GM12892 (cell line): ENCODE measurements at places on chromosomes 6 and 20.

- no peak for DNase-seq
These were observed 586.8 kb downstream of the RFPL4B start for GRCh38 chr6:112933947-112934346.

DNA sequence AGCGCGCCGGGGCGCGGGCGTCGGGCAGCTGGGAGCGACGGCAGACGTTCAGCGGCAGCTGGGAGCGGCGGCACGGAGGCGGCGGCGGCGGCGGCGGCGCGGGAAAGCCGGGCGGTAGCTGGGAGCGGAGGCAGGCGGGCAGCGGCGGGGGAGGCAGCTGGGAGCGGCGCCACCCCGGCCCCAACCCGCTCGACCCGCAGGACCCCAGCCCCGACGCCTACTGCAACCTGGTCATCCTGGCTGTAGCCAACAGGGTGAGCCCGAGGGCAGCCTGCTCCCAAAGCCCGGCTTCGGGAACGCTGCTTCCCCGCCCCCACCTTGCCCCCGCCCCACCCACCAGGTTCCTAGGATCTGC, 8.9 kb downstream of the CCM2L start:
- no peak for DNase-seq

DNA sequence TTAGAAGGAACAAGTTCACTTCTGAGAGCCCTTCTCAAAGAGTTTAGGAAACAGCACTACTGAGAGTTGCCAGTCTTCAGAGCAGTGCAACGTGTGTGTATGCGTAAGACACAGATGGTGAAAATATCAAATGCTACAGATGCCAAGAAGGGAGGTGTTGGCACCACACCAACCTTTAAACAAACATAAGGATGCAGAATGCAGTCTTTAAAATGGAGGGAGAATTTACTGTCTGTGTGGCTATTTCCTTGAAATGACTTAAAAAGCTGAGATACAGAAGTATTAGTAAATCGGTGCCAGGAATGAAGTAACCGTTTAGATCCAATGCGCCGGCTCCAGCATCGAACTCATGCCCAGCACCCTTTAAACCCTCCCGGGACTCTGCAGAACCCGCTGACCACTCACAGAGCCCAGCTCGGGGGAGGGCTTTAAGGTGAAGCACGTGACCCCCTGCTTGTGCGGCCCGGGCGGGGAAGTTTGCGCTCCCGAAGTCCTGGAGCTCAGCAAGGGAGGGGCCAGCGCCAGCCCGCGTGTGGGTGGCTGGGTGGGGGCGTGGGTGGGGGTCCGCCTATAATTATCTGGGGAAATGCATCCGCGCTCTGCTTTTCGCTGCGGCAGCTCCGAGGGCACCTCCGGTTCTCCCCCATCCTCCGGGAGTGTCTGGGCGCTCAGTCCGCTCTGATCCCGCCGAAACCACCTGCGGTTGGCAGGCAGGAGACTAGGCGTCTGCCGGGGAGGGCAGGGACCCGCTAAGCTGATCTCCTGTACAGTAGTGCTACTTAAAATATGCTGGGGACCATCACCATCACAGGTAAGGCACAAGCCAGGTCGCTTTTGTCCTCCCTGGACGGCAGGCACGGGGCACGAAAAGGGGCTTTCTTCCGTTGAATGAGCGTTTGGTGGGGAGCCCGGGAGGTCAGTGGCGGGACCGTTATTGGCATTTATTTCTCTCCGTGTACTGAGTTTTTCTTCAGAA, 66.0 kb downstream of the ZBTB2 start:
- DNase-seq, result no peak

DNA sequence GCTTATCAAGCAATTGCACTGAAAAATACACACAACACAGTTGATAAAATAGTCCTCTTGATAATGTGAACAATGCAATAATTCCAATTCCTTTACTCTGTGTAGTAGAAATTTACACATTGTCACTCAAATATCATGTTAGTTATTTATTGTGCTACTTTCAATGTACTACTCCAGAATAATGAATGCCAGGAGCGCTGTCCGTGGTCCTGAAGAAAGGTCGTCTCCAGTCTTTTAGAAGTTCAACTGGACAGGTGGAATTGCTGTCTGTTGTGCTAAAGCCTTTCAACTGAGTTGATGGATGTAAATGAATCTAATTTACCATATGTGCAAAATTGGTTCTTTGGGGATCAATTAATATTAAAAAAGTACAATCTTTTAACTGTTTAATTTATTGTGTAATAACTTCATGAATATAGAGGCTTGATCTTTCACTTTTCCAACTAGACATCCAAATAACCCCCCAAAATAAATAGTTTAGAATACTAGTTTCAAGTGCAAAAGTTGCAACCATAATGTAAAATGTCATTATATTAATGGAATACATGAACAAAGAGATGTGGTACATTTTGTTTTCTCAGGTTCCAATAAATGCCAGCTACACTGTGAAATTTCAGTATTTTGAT, 3.2 kb downstream of the GRIK2 start:
- DNase-seq, result no peak

DNA sequence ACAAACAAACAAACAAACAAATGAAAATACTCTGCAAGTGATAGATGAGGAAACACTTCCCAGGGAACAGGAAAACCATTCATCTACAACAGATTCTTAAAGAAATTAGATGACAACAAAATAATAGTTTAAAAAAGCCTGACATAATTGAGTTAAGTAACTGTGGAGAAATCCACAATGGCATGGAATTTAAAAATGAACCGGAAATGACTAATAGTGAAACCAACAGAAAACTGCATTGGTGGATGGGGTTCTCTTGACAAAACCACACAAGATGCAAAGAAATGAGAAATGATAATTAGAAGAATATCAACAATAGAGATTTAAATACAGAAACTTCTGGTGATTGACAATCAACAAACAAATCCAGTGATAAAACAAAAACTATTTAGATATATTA, 785.6 kb downstream of the QKI start:
- DNase-seq, result no peak

GRCh38 chr20:50625986-50626677, 65.2 kb downstream of the RIPOR3 start:
- no peak for DNase-seq

DNA sequence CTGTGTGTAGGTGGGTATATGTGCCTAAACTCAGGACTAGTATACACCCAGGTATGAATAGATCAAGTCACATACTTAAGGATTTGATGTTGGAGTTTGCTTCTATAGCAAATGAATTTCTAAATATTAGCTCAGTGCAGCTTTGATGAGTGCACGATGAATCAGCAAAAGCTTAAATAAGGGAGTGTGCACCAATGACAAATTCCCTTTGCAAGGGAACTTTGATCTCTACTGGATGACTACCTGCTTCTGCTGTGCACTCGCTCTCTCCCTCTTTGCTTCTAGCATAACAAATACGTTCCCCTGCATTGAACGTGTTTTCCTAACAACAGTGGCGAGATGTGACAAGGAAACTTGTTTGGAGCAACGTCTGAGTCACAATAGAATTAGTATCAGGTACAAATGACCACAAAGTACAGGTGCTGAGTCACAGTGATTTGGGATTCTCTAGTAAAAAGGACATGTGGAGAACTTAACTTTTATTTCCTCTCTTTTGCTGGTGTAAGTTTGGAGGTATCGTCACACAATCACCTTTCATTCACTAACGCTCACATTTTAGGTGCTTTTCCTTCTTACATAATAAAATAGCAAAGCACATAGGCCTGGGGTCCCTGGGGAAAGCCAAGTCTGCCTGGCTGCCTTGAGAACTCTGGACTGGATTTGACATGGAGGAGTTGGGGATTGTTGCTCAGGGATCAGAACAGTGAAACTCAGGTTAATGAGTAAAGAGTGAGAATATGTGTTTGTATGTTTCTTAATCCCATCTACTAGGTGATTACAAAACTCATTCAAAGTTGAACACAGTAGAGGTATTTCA, 49.7 kb downstream of the KLHL31 start:
- no peak for DNase-seq

GRCh38 chr6:145427232-145427631, 308.1 kb downstream of the EPM2A start:
- no peak for DNase-seq

DNA sequence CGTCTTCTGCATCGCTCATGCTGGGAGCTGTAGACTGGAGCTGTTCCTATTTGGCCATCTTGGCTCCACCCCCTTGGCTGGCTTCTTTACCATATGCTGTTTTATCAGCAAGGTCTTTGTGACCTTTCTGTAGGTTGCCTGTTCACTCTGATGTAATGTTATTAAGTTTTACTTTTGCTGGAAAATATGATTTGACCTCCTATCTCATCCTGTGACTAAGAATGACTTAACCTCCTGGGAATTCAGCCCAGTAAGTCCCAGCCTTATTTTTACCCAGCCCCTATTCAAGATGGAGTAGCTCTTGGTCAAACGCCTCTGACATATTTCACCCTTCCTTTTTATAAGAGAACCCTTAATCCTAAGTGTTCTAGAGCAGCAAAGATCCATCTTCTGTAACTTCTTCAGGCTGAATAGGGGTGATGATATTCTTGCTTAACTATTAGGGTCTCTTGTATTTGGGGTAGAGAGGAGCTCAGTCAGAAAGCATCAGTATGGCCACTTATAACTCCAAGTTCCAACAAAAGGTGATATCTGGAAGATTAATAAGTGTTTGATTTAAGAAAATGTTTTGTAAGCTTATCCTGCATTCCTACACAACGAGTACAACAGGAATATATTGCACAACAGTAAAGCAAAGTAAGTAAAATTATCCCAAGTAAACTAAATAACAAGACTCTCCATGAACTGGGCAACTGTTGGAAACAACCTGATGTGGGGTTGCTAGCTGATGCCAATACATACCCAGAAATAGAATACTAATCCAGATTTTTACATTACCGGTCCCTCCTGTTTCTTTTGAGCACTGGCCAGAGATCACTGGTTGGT, 23.1 kb upstream of the HMGN3 start:
- DNase-seq, result no peak

- no peak for DNase-seq
These were observed 78.3 kb upstream of the CTNNBL1 start for GRCh38 chr20:37615340-37616109.

DNA sequence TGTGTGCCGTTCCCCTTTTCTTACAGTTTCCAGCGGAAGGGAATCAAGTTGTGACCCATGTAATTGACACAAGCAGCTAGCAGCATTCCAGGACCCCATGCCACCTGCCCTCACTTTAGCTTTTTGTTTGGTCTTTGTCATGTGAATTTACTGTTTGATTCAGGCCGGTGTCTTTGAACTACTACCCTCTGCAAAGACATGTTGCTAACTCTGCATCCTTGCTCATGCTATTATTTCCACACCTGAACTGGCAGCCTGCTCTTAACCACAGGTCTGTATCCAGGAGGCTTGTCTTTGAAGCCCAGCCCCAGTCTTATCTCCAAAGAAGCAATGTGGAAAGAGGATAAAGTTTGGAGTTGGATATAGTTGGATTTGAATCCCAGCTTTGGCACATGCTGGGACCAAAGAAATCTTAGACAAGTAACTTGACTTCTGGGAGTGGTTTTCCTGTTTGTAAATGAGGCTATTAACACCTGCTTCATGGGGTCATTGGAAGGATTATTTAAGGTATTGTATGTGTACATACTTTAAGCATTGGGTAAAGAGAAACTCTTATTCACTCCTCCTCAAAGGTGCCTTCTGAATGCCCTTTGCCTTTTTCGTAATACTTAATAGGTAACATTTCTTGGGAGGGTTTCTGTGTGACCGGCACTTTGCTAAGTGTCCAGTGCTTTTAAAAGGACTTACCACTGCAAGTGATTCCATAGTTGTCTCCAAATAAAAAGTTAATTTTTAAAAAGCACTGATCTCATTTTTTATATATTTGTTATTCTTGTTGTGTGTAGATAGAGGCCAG, 52.4 kb downstream of the RALY start:
- no peak for DNase-seq

GRCh38 chr6:91279740-91280493, 693.0 kb upstream of the MAP3K7 start:
- no peak for DNase-seq

GRCh38 chr6:121849477-121849876, 414.0 kb downstream of the GJA1 start:
- DNase-seq, result peak; percentile 2

GRCh38 chr20:60947819-60948218, 304.2 kb upstream of the CDH4 start:
- DNase-seq, result no peak

- no peak for DNase-seq
These were observed 53.9 kb downstream of the CEBPB start for GRCh38 chr20:50244352-50245149.

- DNase-seq, result no peak
These were observed 34.1 kb upstream of the HLA-DQB1 start for GRCh38 chr6:32700391-32701040.

DNA sequence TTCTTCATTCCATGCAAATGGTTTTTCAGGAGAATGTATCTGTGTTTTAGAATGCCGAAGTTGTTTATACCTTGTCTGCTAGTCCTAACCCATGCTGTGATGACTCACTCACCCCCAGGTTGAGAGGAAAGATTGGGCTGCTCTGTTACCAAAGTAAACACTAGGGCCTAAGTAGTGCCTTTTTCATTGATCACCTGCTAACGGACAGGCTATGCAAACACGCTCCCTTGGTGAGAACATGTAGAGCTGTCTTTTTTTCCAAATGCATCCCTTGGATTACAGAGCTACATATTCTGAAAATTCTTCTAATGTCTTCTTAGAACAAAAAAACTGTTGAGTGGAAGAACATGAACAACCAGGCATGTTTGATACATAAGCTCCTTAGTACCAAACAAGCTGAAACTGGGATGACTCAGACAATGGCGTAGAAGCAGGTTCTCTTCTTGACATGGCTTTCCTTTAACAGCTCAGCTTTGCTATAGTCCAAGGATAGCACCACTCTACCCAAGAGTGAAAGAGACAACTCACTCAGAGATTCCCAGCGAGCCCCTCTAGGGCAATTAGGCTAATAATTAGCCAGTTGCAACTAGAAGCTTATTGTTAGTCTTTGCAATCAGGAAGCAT, 20.5 kb downstream of the PERP start:
- DNase-seq, result no peak

- DNase-seq, result no peak
These were observed 160.9 kb downstream of the DTNBP1 start for GRCh38 chr6:15501826-15502445.

- no peak for DNase-seq
These were observed 63.8 kb upstream of the UST start for GRCh38 chr6:148682990-148683389.

DNA sequence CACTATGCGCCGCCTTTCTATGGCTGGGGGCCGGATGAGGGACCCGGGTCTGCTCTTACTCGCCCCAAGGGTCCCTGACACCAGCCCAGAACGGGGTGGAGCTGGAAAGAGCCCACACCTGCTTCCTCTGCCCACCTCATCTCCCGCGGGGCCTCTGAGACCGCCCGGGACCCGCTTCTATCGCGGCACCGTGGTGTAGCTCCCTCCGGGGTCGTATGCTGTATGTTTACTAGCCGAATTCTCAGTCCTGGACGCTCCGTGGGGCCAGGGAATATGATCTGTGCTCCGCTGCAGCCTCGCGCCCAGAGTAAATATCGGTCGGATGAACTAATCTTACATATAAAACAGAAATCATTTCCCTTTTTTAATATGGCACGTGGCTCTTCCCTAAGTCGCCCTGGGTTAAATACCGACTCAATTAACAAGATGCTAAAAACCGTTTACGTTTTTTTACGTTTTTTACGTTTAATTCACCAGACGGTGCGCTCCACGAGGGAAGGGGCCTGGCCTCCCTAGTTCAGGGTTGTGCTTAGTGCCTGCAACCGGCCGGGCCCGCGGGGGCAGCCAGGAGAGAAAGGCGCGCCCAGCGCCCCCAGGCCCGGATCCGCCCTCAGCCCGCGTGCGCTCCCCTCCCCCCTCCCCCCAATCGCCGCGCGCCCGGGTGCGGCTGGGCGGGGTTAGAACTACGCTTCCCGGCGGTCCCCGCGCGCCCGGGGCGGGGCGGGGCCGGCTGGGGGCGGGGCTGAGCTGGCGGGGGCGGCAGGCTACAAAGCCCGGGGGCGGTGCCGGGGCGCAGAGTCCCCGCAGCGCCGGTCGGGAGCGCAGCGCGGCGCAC, at the start of gene RBM38:
Gene RBM38 (plus strand): TSS at position 793 of the 835 bp plus-strand sequence. CDS start 186 bp downstream, outside the sequence.
- peak; percentile 85 for DNase-seq
